ENCODE measurements at places on chromosomes 3 and 15. TPM values are rescaled to one million over a fixed set of nuclear protein-coding genes. Genes with fewer than 3 reads are reported as not detected.

DNA sequence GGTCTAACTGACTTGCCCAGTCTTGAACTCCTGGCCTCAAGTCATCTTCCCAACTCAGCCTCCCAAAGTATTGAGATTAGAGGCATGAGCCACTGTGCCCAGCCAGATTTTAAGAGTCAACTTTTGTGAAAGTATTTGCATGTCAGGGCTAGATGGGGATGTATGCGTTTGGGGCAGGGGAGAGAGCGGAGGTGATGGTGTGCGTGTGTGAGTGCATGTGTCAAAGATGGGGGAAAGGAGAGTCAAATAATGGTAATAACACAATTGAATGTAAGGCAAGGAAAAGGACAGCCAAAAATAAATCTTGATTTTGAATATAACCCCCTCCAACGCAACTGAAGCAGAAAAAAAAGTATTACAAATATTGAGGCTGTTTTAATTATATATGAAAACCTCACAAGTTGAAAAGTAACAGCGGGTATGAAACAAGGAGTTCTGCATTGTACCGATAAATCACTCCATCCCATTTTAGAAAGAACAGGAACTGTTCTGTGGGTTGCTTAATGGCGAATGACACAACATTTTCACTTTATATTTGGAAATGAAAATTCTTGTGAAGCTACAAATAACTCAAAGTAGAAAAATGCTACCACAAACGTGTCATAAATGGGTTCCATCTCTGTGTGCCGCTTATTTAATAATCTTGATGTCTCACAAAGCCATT is 29.9 kb upstream of the LDHAL6B start:
- no peak for DNase-seq

DNA sequence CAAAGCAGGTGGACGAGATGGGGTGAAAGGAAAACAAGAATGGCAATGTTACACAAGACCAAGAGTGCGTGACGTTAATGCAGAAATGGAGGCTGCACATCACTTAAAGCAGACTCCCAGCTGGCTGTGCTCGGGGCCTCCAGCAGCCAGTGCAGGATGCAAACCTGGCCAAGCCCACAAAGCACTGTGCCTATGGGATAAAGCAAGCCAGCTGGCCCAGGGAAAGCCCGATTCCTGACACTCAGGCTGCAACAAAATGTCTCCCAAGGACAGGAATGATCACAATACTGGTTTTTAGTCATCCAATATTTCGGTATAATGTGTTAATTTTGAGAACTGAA is 86.2 kb downstream of the SEC22A start:
- no peak for DNase-seq

- DNase-seq, result no peak
These were observed 1.9 kb downstream of the STIMATE start for GRCh38 chr3:52895418-52895817.

- no peak for DNase-seq
These were observed 133.8 kb upstream of the MCTP2 start for GRCh38 chr15:94097552-94097951.

DNA sequence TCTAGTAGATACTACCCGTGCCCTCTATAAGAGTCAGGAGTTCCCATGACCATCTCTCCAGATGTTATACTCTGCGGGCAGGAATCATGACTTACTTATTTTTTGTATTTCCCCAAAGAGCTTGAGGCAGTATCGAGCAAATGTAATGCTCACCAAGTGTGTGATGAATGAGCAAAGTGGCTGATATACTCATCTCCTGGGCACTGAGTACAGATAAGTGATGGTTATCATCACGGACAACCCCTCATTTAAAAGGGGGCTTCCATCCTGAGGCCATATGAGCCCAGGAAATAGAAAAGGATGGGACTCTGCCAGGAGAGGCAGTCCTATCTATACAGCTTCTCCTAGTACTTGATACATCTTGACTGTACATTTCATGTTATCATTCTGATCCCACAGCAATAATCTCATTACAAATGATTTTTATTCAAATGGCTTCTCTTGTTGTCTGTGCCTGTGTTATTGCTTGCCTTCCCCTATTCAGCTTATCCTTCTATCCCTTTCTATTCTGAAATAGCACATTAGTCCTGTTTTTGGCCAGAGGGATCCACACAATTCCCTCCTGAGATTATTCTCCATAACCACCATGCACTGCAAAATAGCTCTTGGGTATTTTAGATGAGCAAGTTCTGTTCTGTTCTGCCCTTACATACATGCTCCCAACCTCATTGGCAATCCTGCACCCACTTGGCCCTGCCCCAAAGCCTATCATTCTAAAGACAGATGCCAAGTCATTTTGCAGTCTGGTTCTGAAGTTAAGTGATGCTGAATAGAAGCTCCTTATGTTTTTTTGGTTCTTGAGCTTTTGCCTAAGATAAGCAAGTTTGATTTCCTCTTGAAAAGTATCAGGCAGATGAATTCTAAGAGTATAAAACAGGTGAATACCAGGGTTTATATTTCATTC is 48.0 kb upstream of the MRPL3 start:
- DNase-seq, result no peak

DNA sequence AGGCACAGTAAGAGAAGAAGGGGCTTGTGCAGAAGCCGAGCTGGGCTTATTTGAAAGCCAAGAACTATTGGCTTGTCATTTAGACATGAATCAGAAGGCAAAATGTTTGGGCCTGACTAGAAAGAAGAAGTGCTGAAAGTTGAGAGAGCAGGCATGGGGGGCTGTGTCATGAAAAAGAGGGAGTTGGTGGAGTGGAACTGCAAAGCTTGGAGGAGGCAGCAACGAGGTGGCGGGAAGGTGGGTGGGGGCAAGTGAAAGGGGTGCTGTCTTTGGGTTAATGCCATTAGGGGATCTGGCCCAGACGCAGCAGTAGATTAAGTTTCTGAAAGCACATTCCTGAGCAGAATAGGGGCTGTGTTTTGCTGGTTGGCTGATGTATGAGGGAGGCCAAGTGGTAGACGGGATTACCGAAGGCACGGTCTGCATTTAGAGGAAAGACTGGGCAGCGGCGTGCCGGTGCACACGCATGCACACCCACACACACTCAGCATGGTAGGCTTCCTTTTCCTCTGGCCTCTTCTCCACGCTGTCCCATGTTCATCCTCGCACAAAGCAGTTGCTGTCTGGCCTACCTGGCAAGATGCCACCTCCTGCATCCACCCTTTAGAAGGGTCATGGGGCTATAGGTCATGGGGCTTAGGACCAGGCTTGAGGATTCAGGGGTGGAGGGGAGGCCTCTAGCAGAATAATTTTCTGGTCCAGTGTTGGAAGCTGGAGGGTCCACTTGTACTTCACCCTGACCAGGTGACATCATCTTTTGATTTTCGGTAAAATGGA is 43.0 kb downstream of the BOC start:
- peak; percentile 75 for DNase-seq

DUOXA2 gene
- not detected for total RNA-seq

P2RY13 gene
- not detected for total RNA-seq
